ENCODE measurements at places on chromosomes 2 and 18.

- DNase-seq: no peak
Measured at GRCh38 chr2:134683561-134684112, 35.2 kb downstream of the TMEM163 start.

GRCh38 chr18:77109648-77110019 is 22.9 kb downstream of the MBP start:
- no peak for DNase-seq

DNA sequence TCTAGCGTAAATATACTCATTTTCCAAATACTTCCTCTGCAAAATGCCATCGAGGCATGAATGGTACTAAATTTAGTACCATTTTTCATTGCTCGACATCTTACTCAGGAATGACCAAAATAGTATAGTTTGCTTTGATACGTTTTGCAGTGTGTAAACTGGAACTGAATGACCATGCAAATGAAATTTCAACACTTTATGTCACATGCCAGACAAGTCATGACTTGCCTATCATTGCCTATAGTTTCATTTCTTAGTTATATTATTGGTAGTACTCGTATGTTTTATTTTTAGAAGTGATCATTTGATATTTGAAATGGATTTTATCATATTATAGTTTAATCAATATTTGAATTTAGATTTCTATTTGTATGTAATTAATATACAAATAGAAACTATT is 9.1 kb downstream of the MSTN start:
- DNase-seq: no peak

- no peak for DNase-seq
Measured at GRCh38 chr18:79901665-79902064, 49.8 kb downstream of the SLC66A2 start.

GRCh38 chr2:74843899-74844298 is 10.0 kb downstream of the HK2 start:
- no peak for DNase-seq

GRCh38 chr2:128322715-128323554 is 4.3 kb upstream of the HS6ST1 start:
- DNase-seq: peak; percentile 17

GRCh38 chr2:71833855-71834560 is 313.7 kb downstream of the CYP26B1 start:
- DNase-seq: no peak

DNA sequence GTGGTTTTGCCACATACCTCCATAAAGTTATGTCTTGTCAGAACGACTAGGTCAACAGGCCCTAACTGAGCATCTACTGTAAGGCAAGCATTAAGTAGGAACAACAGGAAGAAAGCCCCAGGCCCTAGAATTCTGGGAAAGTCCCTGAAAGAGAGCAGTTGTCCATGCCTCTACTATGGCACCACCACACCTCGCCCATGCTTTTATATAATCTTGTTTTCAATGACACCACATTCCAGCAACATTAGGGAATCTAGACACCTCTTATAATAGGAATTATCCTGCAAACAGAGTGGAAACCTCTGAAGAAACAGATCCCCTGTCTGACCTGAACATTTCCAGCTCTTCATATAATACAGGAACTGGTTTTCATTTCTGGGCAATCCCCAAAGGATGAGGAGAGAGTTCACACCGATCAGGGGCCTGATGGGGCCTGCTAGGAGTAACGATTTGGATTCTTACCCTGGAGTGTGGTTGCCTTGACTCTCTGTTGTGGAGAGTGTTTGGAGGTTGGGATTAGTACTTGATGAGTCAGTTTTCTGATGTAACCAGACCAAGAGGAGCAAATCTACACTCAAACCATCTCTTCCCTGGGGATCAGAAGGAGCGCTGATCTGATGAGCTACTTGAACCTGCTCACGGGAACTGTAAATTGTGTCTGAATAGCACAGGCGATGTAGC is 31.9 kb upstream of the CEP68 start:
- DNase-seq: no peak

- DNase-seq: no peak
Measured at GRCh38 chr2:181900007-181900651, 8.6 kb downstream of the ITPRID2 start.

GRCh38 chr2:15731889-15732271 is 140.2 kb downstream of the DDX1 start:
- no peak for DNase-seq

GRCh38 chr2:129793431-129793902 is 186.0 kb upstream of the RAB6C start:
- DNase-seq: no peak

DNA sequence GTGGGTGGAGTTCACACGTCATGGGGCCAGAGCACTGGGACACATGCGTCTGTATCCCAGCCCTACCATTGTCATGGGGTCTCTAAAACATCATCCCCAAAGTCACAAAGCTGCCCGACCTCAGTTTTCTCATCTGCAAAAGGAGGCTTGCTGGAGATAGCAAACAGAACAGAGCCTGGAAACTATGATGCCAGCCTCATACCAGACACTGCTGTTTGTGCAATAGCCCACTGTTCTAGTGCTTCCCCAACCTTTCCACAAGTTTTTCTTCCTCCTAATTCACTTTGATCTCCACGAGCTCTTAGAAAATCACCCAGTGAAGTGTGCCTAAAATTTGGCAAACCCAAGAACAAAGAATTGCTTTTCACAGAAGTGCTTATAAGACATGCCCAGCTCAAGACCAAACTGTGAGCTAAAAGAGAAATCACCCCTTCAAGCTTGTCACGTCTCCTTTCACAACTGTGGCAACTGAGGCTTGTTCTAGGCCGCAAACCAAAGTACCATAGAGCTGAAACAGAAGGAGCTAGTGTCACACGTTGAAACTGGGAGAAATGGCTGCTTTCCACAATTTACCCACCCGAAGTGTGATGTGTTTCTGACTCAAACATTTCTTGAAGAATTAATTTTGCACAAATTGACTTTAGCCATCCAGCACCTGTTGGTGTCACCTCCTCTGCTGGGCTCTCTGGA is 162.7 kb upstream of the ID2 start:
- no peak for DNase-seq

- no peak for DNase-seq
Measured at GRCh38 chr2:119721904-119722303, 37.8 kb upstream of the PTPN4 start.

- DNase-seq: no peak
Measured at GRCh38 chr2:40579247-40579646, 127.4 kb upstream of the SLC8A1 start.

- no peak for DNase-seq
Measured at GRCh38 chr2:79083597-79084251, 4.1 kb downstream of the REG1B start.

DNA sequence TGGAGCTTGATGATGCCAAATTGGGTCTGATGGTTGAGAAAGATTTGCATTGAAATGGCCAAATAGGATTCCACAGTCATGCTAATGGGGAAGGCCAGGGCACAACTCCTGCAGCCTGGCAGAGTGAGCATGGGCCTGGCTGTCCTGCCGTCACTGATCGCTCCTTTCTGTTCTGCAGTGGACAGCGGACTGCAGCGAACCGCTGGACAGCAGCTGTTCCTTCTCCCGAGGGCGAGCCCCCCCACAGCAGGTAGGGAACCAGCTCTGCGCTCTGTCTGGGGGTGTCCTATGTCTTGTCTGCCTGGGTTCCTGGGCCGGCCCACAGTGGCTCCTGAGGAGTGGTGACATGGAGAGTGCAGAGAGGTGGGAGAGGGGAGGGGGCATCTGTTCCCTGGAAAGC is 97.6 kb downstream of the CTIF start:
- no peak for DNase-seq

GRCh38 chr2:148531669-148532428 is 112.7 kb upstream of the EPC2 start:
- DNase-seq: no peak

DNA sequence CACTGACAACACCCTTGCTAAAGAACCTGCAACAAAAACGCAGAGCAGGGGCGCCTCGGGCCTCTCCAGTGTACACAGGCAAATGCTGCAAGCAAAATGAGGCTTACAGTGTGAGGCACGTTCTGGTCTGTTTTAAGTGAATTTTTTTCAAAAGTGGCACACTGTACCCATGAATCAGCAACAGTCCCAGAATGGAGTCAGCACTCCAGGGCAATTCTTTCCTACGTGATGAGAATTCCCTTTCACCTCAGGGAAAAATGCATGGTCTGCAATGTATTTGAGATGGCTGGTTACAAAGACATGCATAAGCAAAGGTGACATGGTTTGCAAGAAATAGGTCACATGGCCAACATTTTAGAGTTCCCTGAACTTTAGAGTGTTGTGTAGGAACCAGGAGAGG is 94.4 kb downstream of the UXS1 start:
- DNase-seq: no peak

DNA sequence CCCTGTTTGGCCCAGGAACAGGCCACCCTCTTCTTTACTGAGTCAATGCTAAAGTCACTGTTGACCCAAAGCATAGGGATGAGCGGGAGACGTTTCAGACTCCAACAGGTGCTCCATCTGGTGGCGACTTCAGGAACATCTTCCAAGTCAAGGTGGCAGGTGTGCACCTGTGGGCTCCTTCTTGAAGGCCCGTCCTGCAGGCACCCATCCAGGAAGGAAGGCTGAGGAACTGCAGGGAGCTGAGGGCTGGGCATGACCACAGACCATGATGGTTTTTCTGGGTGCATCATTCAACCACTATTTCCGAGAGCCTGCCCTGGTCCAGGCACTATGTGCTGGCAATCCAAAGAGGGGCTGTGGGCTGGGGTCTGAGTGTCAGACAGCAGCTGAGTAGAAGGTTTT is 142.8 kb downstream of the NDUFA10 start:
- peak; percentile 68 for DNase-seq

DNA sequence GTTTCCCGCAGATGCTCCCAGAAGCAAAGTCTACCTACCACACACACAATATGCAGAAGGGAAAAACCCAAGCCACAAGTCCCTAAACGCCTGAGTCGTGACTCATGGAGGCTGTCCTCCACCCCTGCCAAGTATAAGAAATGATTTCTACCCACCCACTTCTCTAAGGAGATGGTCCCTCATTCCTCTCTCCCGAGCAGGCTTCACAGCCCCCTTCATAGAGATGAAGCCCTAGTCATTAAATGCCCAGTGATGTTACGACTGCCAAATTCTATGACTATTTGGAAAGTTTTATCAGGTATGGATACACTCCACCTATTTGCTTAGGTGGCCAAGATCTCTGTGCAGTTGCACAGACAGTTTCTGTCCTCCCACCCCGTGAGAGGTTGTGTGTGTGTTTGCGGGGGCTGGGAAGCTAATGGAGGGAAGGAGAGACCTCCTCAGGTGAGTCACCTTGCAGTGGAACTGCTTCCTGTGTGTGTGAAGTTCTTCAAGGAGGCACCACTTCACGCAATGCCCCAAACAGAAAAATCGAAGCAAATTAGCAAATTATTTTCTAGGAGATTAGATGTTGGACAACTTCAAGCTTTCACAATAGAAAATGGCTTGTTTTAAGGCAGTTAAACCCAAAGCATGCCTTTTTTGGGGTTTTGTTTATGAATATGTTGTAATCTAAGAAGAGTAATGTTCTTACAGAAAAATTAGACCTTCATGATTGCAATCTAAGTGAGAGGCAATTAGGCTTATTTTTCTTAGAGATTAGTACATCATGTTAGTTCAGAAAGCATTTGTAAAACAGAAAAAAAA is 175.2 kb downstream of the TGIF1 start:
- peak; percentile 72 for DNase-seq

DNA sequence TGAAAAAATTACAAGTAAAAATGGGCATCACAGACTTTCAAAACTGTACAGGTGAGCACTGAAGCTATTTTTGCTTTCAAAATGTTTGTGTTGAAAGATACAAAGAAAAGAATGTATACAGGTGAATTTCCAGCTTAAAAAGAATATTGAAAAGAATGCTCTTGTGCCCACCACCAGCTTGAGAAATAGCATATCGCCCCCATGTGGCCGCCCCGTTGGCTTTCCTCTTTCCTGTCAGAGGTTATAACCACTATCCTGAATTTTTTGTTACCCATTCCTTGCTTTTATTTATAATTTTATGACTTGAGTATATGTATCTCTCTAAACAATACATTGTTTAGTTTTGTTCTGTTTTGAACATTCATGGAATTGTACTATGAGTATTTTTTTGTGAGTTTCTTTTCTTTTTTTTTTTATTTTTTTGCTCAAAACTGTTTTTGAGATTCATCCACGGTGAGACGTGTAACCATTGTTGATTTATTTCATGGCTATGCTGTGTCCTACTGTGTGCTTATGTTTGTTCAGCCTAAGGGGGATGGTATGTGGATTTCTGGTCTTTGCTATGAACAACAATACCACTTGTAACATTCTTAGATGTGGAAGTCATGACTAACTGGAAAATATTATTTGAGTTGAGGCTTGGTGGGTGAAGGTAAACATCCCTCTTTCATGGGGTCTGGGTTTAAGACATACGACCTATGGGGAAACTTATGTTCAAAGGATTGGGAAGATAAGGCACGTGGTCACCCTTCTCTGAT is 11.6 kb downstream of the TRPM8 start:
- DNase-seq: no peak

DNA sequence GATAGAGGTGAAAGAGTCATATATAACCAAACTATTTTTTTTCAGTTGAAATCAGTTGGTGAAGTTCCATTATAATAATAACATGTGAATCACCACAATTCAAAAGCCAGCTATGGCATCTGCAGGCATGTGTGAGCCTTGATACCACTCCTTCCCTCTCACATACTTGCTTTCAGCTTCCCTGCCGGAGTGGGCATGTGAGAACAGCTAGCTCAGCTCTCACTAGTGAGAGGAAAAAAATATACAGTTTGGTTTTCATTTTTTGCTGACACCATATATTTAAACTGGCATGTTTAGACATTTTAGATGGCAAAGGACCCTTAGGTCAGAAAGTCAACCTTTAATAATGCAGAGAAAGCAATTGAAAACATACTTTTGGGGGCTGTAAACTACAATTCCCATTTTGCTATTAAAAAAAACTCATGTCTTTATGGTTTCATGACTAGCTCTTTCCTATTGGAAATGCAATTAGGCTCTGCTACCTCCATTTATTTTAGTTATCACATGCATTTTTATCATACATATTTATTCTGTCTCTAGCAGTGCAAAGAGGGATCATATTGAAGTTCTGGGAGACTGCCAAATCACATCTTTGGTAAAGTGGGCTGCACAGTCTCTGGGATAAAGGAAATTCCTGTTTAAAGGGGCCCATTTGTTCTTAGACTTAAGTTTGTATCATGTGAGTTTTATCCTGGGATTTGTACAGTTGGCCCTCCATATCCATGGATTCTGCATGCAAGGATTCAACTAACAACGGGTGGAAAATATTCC is 33.2 kb upstream of the SLC40A1 start:
- no peak for DNase-seq

DNA sequence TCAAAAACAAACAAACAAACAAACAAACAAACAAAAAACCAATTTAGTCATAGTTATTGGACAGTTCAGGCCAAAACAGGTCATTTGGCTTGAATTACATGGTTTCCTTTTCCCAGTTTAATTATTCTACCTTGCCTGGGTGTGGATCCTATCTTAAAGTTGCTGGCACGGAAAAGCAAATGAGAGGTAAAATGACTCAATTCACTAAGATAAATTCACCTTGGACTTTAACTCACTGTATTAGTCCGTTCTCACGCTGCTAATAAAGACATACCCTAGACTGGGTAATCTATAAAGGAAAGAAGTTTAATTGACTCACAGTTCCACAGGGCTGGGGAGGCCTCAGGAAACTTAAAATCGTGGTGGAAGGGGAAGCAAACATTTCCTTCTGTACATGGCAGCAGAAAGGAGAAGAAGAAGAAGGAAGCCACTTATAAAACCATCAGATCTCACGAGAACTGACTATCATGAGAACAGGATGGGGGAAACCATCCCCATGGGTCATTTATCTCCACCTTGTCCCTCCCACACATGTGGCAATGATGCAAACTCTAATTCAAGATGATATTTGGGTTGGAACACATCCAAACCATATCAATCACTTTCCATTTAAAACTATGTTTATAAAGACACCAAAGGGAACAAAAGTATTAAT is 22.5 kb upstream of the TRAPPC8 start:
- no peak for DNase-seq

GRCh38 chr2:238659231-238659630 is 188.7 kb upstream of the TWIST2 start:
- DNase-seq: no peak
